Heart left ventricle (tissue), 16 donors: ENCODE measurements at places on chromosomes 12 and 14. TPM values are rescaled to one million over a fixed set of nuclear protein-coding genes. Genes with fewer than 3 reads are reported as not detected.

TMED8 gene
- 1.5 TPM for polyA plus RNA-seq

DNA sequence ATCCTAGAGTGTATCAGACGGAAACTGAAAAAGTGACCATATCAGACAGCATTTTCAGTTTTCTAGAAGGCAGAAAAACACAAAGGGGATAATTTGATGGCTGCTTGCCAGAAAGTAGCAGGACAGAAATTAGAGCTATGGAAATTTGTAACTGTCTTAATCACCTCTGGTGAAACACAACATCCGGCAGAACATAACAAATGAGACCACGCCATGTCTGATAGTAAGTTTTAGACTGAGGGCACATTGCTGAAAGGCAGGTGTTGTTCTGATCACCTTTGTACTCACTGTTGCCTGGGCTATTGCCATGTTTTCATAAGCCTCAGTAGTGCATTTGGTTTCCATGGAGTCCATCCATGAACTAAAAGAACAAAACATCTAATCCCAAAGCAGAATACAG, 290.3 kb downstream of the PAWR start:
- H3K27me3 ChIP-seq: no peaks in the 10 kb centered on the region
- H3K4me3 ChIP-seq: no peak overlapping the region
- no peak overlapping the region for H3K27ac ChIP-seq
- H3K36me3 ChIP-seq: no peaks in the 10 kb centered on the region

- no peaks in the 10 kb centered on the region for H3K27me3 ChIP-seq
- H3K27ac ChIP-seq: no peak overlapping the region
- H3K4me1 ChIP-seq: no peaks in the 10 kb centered on the region
- no peak for DNase-seq
- no peaks in the 10 kb centered on the region for H3K36me3 ChIP-seq
Measured at GRCh38 chr14:37903343-37904191, 304.1 kb upstream of the SSTR1 start.

- no peaks in the 10 kb centered on the region for H3K36me3 ChIP-seq
- H3K27ac ChIP-seq: no peak overlapping the region
- no peak for DNase-seq
- peaks cover 78% of the 10 kb centered on the region for H3K27me3 ChIP-seq
Measured at GRCh38 chr12:54009171-54010052, 627 bp downstream of the HOXC8 start.

DNA sequence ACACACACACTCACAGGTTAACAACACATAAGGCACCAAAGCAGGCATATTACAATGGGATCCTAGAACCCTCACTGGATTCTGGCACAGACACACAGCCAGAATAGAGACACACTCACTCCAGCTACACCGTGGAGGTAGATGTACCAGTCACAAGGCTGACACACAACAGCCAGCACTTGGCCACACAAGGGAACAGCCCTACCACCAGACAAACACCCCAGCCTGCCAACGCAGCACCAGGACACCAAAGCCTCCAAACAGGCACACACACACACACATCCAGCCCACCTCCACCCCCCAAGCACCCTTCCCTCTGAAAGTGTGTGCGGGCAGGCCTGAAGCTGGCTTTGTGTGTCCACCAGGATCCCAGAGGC, 10.9 kb upstream of the ITGB7 start:
- peaks cover 24% of the 10 kb centered on the region for H3K36me3 ChIP-seq
- DNase-seq: no peak
- peak overlapping the region; percentile 99 for H3K27ac ChIP-seq
- no peaks in the 10 kb centered on the region for H3K27me3 ChIP-seq
- H3K4me3 ChIP-seq: peak overlapping the region; percentile 72

PNMA1 gene
- polyA plus RNA-seq: 7.4 TPM

GRCh38 chr14:103008768-103009357, 48.5 kb downstream of the CDC42BPB start:
- no peak overlapping the region for H3K27ac ChIP-seq
- DNase-seq: no peak
- H3K4me3 ChIP-seq: no peak overlapping the region
- peaks cover 42% of the 10 kb centered on the region for H3K4me1 ChIP-seq
- H3K36me3 ChIP-seq: peaks cover 52% of the 10 kb centered on the region
- H3K27me3 ChIP-seq: no peaks in the 10 kb centered on the region

DNA sequence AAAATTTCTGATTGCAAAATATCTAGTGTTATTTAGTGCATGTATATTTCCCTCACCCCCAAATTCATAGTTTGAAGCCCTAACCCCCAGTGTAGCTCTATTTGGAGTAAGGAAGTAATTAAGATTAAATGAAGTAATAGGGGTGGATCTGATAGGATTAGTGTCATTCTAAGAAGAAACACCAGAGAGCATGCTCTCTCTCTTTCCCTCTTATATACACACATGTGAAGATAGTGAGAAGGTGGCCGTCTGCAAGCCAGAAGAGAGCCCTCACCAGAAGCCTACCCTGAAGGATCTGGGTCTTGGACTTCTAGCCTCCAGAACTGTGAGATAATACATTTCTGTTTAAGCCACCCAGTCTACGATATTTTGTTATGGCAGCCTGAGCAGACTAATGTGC, 120.3 kb downstream of the TMEM30B start:
- H3K27me3 ChIP-seq: no peaks in the 10 kb centered on the region
- H3K4me3 ChIP-seq: no peak overlapping the region
- no peak for DNase-seq
- no peaks in the 10 kb centered on the region for H3K36me3 ChIP-seq
- H3K27ac ChIP-seq: no peak overlapping the region

NXPH4 gene
- polyA plus RNA-seq: 1.3 TPM

DNA sequence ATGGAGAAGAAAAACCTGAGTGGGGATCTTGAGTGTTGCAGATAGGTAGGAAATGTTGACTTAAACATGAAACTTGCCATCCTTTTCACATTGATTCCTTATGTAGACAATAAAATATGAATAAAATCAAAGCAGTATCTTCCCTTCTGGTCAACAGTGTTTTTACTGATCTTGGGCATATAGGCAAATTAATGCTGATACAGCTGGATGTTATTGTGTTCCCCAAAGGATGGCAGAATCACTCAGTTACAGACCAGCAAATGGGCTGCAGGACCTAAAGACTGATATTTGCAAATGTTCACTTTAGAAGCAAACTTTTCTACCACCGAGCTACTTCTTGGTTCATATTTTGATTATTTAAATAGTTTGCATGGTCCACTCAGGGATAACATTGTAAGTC, 33.9 kb downstream of the MTHFD1 start:
- peaks cover 3% of the 10 kb centered on the region for H3K36me3 ChIP-seq
- DNase-seq: no peak
- H3K27ac ChIP-seq: no peak overlapping the region
- no peaks in the 10 kb centered on the region for H3K27me3 ChIP-seq

DNA sequence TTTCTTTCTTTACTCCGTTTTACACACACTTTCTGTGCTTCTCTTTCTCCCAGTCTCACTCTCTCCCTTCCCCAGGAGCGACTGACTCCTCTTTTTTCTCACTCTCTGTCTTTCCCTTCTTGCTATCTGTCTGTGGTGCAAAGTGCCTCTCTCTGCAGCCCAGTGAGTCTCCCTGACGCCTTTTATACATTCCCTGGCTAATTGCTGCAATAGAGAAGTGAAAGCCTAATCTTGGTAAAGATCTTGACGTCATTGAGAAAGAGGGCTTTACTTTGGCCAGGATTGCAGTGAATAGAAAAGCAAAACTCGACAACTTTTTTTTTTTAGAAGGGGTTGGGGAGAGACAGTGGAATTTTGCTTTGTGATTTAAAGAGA, 706 bp upstream of the DIO2 start:
- H3K36me3 ChIP-seq: no peaks in the 10 kb centered on the region
- no peak for DNase-seq
- H3K27ac ChIP-seq: no peak overlapping the region
- H3K27me3 ChIP-seq: no peaks in the 10 kb centered on the region
- H3K4me3 ChIP-seq: peak overlapping the region; percentile 57

DNA sequence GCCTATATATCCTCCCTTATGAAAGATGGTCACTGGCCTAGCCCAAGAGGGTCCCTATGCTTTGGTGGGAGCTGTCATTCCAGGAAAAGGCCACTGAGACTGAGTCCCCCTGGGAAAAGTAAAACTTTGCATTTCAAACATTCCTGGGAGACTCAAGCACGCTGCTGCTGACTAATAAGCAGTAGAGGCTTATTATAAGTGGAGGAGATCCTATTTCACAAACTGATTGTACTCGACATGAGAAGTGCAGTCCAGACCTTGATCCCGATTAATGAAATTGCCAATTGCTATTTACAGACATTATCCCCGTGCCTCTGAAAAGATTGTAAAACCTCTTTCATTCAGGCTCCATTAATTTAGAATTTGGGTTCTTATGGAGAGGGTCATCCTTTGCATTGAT, 96.6 kb downstream of the EMP1 start:
- H3K27ac ChIP-seq: no peak overlapping the region
- no peak for DNase-seq
- H3K36me3 ChIP-seq: no peaks in the 10 kb centered on the region
- H3K4me1 ChIP-seq: no peaks in the 10 kb centered on the region
- H3K4me3 ChIP-seq: no peak overlapping the region

DNA sequence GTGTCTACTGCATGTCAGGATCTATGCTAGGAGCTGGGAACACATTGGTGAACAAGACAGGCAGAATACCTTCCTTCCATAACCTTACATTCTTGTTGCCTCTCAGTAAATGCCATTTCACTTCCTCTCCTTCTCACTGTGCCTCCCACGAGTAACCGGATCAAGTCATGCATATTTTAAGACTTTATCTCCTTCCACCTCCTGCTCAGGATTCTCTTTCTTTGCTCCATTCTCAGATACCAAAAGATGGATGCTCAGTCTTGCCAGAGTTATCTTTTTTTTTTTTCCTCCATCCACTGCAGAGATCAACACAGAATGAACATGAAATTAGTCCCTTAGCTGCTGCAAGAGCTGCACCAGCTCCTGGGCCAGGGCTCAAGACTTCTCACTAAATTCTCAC, 20.0 kb upstream of the APPL2 start:
- no peaks in the 10 kb centered on the region for H3K36me3 ChIP-seq
- H3K4me1 ChIP-seq: no peaks in the 10 kb centered on the region
- DNase-seq: no peak

GRCh38 chr12:97595426-97595831, 132.8 kb downstream of the RMST start:
- no peak for DNase-seq
- H3K4me1 ChIP-seq: no peaks in the 10 kb centered on the region
- no peak overlapping the region for H3K27ac ChIP-seq
- H3K36me3 ChIP-seq: no peaks in the 10 kb centered on the region
- no peak overlapping the region for H3K4me3 ChIP-seq

GDF3 gene
- 0.30 TPM for polyA plus RNA-seq

GRCh38 chr12:83093426-83093825, 406.7 kb downstream of the TMTC2 start:
- H3K27ac ChIP-seq: no peak overlapping the region
- no peaks in the 10 kb centered on the region for H3K36me3 ChIP-seq
- H3K27me3 ChIP-seq: no peaks in the 10 kb centered on the region
- H3K4me3 ChIP-seq: no peak overlapping the region
- no peaks in the 10 kb centered on the region for H3K4me1 ChIP-seq

- H3K4me3 ChIP-seq: no peak overlapping the region
- no peaks in the 10 kb centered on the region for H3K36me3 ChIP-seq
- peak; percentile 41 for DNase-seq
- H3K27ac ChIP-seq: peak overlapping the region; percentile 72
Measured at GRCh38 chr12:26786865-26787514, 46.0 kb downstream of the ITPR2 start.

DNA sequence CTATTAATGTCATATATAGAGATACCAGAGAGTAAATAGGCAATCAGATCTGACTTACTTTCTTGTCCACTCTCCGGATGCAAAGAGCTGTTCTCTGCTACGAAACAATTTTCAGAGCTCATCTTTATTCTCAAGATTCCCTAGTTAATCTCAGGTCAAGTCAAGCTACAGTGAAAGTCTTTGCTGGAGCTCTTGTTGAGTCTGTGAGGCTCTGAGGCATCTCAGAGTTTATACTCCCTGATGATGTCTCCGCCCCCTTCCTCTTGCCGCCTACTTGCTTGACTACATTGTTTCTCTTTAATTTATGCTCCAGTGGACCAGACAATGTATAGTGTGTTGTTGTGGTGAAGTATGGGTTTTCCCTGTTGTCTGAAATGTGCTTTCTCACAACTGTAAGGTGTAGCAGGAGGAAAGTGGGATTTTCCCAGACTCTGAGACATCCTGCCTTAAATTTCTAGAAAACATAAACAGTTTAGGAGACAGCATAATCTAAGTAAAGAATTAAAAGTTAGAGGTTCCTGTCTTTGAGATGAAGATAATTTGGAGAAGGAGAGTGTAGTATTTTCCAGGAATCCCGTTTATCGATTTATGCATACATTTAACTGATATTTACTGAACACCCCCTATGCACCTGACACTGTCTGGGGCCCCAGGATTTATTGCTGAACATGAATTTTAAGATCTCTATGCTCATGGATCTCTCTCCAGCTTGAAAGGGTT, at the start of gene CD69:
Gene CD69 (minus strand): TSS at position 203 of the 720 bp plus-strand sequence. CDS start 81 bp downstream, at position 122.
- H3K4me1 ChIP-seq: no peaks in the 10 kb centered on the region
- H3K27ac ChIP-seq: no peak within 1 kb of the TSS
- H3K27me3 ChIP-seq: no peaks in the 10 kb centered on the region
- no peaks in the 10 kb centered on the region for H3K36me3 ChIP-seq
- peak within 1 kb of the TSS; percentile 57 for H3K4me3 ChIP-seq

GRCh38 chr12:60279221-60279620, 683.4 kb downstream of the SLC16A7 start:
- no peaks in the 10 kb centered on the region for H3K36me3 ChIP-seq
- H3K4me3 ChIP-seq: no peak overlapping the region
- DNase-seq: no peak
- no peak overlapping the region for H3K27ac ChIP-seq
- H3K4me1 ChIP-seq: no peaks in the 10 kb centered on the region
- H3K27me3 ChIP-seq: no peaks in the 10 kb centered on the region

MAP3K9 gene
- polyA plus RNA-seq: 3.8 TPM
